Heart right ventricle (tissue), 16 donors: ENCODE measurements at places on chromosomes 4 and X. TPM values are rescaled to one million over a fixed set of nuclear protein-coding genes. Genes with fewer than 3 reads are reported as not detected.

Gene SRPX
- 61.4 TPM for total RNA-seq

Gene MSANTD1
- 0.49 TPM for total RNA-seq

Gene PCYT1B
- total RNA-seq = not detected

Gene GAGE12E
- not detected for total RNA-seq

Gene SLC6A14
- not detected for total RNA-seq

Gene MTMR8
- 0.30 TPM for total RNA-seq

Gene ZNF630
- total RNA-seq = 2.5 TPM

Gene DOCK11
- 3.1 TPM for total RNA-seq

Gene NOX1
- not detected for total RNA-seq

Gene NPFFR2
- not detected for total RNA-seq

Gene MOB1B
- total RNA-seq = 18.4 TPM

Gene IQCM
- not detected for total RNA-seq

Gene HSFX1
- total RNA-seq = 2.3 TPM
